Activated CD4-positive, alpha-beta T cell treated with anti-CD3 and anti-CD28 coated beads, Interleukin-2, amount 50 U/mL, for 48 hours (primary cell): ENCODE measurements at places on chromosomes 3 and 15.

GRCh38 chr3:194586836-194587235 is 46.4 kb downstream of the TMEM44 start:
- DNase-seq = no peak

DNA sequence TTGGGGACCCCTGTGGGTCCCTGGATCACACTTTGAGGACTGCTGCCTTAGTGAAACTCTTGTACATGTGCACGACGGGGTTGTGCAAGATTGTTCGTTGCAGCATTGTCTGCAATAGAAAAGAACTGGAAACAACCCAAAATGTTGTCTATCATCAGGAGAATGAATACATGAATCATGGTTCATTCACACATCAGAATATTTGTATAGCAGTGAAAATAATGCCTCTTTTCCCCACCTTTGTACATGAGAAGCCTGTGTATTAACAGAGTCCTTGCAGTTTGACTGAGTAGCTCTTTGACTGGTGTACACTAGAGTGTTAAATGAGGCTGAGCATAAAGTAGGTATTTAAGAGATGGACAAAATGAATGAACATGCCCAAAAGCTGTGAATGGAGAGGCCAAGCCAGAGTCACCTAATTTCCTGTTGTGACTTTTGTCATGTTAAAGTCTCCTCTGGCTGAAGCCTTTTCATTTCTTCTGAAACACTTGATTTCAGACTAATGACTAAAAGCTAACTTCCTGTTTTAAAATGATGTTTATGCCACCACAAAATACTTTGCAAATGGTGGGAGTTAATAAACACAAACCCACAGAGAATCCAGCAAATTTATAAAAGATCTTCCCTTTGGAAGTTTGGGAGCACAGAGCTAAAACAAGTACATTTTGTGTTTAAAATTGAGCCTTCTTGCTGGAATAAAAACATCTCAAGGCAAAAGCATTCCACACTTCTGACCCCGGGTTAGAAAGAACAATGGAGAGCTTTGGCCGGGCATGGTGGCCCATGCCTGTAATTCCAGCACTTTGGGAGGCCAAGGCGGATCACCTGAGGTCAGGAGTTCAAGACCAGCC is 20.6 kb upstream of the USP3 start:
- no peak for DNase-seq

GRCh38 chr15:45849136-45849535 is 214.3 kb downstream of the SQOR start:
- DNase-seq = no peak

DNA sequence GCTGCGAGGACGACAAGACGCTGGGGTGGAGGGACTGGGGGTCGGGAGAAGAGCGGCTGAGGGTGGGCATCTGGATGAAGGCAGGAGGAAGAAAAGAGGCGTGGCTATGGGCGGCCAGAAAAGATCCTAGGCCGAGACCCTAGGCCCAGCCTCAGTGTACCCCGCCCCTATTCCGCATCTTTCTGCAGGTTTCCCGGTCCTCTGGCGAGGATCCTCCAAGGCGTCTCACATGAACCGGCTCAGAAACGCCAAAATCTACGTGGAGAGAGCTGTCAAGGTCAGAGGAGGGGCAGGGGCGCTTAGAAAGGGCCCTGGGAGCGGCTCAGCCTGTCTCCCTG is 340 bp downstream of the TTLL3 start:
- no peak for DNase-seq

DNA sequence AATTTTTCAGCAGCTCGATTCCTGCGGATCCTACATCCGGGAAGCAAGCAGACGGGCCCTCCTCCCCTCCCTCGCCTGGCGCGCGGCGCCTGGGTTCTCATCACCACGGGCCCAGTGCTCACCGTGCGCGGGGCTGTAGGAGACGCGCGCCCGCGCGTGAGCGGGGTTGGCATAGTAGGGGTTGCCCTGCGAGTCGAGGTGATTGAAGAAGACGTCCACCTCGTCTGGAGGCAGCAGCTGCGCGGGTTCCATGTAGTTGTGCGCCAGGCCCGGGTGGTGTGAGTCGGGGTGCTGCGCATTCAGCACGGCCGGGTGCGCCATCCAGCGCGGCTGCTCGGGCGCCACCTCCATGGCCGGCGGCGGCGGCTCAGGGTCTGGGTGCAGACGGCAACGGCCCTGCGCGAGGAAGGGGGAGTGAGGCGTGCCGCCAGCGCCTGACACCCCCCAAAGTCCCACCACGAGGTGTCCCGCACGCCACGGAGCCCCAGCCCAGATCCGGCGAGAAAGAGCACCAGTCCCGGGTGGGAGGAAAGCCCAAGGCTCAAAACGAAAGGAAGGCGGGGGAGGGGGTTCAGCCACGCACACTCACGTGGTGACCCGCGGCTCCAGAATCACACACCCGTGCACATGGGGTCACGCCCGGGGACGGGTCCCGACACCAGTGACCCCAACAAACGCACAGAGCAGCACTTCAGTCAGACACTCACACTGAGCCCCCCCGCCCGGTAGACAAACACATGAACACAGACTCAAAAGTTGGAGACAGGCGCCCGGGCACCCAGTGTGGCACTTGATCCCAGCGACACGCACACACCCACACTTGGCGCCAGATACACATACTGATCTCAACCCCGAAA is 6.1 kb downstream of the GATA2 start:
- DNase-seq = peak; percentile 26

DNA sequence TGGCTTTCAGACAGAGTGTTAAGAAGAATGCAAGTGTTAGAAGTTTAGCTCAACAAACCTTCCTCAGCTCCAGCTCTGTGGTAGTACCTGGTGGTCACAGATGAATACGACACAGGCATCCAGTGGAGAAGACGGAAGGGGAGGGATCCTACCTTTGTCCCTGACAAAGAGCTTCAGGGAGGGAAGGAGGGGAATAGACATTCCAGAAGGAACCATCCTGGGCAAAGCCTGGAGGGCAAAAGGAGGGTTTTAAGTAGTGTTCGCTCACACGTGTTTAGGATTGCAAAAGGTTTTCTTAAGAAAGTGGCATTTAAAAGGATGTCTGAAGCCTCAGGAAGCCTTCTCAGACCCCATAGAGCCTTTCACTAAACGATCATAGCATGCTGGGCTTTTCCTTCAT is 2.8 kb downstream of the CHCHD4 start:
- DNase-seq = no peak

DNA sequence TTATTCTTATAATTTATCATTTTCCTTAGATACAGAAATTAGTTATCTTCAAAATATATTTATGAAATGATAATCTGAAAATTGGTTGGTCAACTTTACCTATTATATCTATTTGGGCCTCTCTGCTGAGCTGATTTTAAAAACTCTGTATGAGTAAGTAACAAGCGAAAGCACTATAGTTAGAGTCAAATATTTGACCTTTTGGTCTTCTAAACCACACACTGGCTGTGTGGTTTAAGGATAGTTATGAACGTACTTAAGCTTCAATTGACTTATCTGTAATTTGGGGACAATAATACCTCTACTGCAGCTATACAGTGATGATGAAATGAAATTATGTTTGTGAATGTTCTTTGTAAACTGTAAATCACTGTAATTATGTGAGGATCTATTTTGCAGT is 763.9 kb upstream of the GRM7 start:
- DNase-seq = no peak

DNA sequence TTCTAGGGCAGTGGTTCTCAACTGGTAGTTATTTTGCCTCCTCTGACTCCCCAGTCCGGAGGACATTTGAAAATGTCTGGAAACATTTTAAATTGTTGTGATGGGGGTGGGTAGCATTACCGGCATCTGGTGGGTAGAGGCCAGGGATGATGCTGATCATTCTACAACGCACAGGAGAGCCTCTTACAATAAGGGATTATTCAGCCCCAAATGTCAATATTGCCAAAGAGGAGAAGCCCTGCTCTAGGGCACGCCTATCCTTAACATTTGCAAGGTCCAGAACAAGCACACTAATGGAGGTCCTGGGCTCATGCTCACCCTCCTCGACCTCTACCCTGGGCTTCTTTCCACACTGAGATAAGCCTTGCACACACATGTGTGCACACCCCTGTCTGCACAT is 106.4 kb downstream of the MINAR1 start:
- no peak for DNase-seq

DNA sequence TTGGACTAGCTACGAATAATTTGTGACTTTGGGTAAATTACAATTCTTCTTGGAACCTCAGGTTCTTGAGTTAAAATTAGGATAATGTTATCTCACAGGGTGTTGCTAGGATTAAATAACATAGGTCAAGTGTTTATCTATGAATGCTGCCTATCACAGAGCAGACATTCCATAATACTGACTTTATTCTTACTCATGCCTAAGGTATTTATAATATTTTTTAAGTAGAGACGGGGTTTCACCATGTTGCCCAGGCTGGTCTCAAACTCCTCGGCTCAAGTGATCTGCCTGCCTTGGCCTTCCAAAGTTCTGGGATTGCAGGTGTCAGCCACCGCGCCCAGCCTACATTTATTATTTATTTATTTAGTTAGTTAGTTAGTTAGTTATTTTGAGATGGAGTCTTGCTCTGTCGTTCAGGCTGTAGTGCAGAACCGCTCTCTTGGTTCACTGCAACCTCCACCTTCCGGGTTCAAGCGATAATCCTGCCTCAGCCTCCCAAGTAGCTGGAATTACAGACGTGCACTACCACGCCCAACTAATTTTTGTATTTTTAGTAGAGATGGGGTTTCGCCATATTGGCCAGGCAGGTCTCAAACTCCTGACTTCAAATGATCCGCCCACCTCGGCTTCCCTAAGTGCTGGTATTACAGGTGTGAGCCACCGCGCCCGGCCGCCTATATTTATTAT is 741 bp upstream of the ZNF106 start:
- no peak for DNase-seq

DNA sequence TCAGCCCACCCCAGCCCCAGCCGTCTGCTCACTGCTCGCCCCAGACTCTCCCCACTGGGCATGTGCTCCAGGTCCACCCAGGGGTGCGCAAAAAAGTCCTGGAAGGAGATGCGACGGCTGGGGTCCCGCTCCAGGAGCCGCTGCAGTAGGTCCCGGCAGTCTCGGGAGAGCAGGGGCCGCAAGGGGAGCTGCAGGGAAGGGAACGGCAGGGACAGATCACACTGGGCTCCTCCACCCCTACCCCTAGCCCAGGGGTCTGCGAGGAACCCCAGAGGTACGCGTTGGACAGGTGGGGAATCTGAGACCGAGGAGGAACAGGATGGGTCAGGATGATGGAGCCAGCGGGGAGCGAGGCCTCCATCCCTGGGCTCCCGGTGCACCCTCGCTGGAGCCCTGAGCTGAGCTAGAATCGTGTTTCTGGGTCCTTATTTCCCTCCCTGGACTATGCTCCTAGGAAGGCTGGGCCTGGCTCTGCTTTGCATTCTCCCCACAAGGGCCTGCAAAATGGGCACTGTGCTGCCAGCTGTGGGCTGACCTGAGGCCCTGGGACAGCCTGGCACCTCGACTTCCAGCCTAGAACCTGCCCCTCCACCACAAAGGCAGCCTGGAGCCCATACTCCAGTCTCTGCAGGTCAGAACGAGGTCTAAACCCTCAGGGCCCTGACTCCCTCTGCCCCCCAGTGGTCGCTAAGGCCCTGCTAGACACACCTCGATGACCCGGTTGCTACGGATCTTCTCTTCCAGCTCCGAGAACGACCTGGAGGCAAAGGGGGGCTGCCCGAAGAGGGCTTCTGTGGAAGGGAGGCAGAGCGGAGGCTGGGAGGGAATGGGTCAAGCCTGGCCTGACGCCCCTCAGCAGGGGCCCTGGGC is 3.2 kb downstream of the ULK3 start:
- DNase-seq = no peak

GRCh38 chr3:27681249-27681748 is 40.8 kb downstream of the EOMES start:
- DNase-seq = no peak

DNA sequence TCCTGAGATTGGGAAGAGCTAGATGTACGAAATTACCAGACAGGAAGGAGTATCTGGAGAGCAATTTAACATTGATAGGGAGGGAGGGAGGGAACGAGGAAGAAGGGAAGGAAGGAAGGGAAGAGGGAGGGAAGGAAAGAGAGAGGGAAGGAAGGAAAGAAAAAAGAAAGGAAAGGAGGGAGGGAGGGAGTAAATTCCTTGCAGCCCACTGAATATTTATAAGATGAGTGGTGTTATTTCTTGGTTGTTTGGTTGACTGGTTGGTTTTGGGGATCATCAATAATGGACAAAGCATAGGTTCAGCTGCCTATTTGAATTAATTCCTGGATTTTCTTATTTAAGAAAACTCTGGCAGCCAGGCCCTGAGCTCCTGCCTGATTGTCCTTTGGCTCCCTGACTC is 15.5 kb upstream of the TSEN2 start:
- no peak for DNase-seq

DNA sequence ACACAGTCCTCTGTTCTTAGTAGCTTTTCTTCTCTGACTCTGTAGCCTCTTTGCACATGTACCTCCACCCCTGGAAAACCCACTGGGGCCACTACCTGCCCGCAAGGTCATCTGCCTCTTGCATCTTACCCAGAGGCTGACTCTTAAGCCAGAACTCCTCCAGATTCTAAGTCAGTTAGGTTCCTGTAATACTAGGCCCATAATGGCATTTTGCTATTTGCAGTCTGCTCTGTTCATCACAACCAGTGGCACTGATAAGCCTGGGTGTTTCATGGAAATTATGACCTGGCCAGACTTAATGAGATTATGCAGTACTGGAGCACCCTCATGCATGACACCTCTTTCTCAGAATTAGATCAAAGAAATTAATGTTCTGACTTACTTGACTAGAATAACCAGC is 31.7 kb upstream of the ATG7 start:
- peak; percentile 64 for DNase-seq

DNA sequence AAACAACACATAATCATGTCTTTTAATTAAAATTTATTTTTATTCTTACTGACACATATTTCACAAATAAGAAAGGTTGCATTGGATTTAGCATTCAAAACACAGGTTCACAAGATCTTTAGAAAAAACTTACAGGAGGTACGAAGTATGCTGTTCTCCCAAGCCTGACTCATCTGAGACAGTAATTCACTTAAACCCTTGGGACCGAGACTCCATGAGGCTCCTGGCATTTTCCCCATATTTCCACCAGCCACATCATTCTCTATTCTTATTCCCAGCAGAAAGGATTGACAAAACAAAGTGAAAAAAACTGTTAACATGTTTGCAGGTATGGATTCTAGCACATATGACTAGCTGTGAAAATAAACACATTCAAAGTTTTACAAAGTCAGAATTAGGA is 52.6 kb downstream of the CNTN3 start:
- DNase-seq = no peak

- no peak for DNase-seq
Measured at GRCh38 chr3:45145223-45145622, 955 bp downstream of the CDCP1 start.

DNA sequence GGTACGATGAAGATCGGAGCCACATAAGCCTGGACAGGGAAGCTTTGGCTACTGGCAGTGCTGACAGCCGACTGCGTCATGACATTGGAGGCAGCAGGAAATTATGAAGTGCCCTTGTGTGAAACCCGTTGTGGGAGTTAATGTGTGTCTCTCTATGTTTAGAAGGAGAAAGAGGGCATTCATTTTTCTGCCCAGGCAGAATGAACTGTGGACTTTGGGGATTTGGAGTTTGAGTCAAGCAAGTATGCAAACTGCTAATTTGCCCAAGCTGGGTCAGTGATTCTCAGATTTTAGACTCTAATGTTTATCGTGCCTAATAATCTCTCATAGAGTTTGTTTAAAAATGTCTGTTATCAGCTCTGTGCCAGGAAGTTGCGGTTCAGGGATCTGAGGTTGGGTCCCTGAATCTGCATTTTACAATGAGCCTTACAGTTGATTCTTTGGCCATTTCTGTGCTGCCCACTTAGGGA is 5.6 kb downstream of the CTXND1 start:
- no peak for DNase-seq

- DNase-seq = no peak
Measured at GRCh38 chr3:66644549-66644948, 143.7 kb upstream of the LRIG1 start.

- DNase-seq = no peak
Measured at GRCh38 chr15:58064980-58065444, 499 bp downstream of the ALDH1A2 start.
